ENCODE measurements at places on chromosomes 7 and 10.

GRCh38 chr7:112361154-112361553 lies 89.1 kb upstream of the IFRD1 start:
- DNase-seq: no peak

GRCh38 chr7:37709631-37710509 lies 26.3 kb downstream of the GPR141 start:
- no peak for DNase-seq

GRCh38 chr10:32882076-32882475 lies 76.0 kb downstream of the ITGB1 start:
- DNase-seq: no peak

DNA sequence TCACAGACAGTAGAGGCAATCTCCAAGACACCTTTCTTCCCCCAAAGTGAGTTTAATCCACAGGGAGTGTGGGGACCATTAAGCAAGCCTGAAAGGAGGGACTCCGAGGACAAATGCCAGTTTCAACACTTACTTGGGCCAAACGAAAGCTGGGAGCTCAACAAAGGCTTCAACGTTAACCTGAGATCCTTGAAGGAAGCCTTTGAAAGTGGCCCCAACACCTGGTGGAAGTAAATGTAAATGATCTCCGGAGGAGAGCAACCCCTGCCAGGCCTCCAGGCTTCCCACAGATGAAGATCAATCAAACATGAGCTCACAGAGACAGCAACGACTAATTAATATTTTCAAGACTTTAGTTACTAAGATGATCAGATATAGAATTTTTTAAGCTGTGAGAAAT lies 103.8 kb downstream of the PIP4K2A start:
- no peak for DNase-seq

- no peak for DNase-seq
Measured at GRCh38 chr7:70053421-70053820, 455.1 kb downstream of the AUTS2 start.

DNA sequence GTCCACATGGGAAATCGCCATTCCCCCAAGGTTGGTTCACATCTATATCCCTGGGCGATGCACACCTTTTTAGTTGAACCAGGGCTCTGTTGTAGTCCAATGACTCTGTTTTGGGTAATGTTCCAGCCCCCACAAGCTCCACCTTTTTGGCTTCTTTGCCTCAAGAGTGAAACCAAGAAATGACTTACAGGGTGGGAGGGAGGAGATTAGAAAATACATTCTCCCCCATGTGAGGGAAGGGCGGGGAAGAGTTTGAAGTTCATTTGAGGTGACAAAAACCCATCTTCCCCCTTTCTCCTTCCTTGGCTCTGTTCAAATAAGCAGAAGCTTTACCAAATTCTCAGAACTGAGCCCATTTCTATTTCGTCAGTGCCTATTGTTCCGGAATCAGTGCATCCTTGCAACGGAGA lies 82.8 kb downstream of the GATA3 start:
- peak; percentile 54 for DNase-seq

- no peak for DNase-seq
Measured at GRCh38 chr10:20714518-20714917, 182.6 kb downstream of the NEBL start.

DNA sequence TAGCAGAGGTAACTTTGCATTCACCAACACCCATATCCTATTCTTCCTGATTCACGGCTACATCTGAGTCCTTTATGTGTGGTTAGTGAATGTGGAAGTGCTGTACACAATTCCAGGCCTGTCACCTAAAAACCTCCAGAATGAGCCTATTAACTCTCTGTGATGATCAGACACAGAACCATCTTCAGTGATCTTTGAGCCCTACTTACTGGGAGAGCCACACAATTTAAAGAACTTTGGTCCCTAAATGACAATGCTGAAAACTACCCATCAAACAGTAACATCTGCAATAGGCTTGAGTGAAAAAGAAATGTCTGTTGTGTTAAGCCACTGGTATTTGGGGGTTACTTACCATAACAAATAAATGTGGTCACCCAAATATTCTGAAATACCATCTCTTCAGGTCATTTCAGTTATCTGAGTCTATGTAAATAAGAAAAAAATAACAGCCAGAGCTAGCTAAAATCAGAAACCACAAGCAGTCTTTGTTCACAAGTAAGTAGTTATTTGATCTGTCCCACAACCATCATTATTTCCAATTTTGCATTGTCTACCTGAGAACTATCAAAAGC lies 145.7 kb downstream of the HGF start:
- no peak for DNase-seq

- DNase-seq: no peak
Measured at GRCh38 chr10:86450806-86451603, 70.6 kb downstream of the WAPL start.

GRCh38 chr10:58435297-58435985 lies 50.2 kb downstream of the TFAM start:
- DNase-seq: no peak

DNA sequence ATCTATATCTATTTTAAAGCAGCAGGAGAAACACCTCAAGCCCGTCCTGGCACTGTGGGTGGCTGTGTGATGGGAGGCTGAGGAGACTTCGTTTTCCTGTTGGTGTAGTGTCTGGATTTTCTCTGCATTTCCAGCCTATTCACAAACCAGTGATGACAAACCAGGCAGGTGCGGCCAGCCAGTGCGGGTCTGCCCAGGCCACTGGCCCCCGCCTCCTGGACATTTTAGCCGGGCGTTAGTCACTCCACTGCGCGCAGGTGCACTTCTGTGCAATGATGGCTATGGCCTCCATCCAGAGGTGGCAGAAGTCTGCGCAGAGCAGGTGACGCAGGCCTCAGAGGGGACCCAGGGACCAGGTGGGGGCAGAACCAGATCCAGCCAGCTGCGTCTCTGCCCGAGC lies 64.9 kb upstream of the PITRM1 start:
- no peak for DNase-seq

DNA sequence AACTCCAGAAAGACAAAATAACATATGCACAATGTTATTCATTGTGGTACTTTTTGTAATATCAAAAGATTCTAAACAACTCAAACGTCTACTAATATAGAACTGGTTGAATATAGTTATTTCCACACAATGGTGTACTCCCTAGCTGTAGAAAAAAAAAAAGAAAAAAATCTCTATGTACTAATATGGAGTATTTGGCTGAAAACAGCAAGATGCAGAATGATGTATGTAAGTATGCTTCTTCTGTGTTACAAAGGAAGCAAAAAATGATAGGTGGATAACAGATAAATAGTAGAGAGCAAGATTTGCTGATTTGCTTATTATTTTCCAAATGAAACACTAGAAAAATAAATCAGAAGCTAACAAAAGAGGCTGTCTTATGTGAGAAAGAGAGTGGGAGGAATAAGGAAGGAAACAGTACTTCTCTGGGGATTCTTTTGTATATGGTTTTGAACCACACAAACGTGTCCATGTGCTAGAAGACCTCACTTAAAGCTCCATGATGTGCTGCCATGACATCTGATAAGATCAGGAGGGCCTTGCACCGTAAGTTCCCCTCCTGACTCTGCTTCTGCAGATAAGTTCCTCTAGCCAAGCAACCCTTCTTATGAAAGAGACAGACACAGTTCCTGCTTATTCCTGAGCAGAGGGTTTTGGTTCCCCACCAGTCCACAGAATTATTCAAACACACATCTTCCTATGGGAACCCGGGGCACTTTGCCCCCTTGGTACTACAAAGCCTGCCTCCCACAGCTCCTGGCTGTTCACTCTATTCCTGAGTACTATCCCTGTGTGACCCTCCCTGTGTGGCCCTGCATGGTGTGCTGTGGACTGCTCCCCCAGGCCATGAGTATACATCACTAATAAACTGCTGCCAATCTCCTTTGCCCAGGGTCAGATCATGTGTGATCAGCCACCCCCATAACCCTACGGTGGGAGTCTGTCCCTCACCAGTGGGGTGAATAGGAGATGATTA lies 159.1 kb downstream of the CCDC71L start:
- DNase-seq: no peak

DNA sequence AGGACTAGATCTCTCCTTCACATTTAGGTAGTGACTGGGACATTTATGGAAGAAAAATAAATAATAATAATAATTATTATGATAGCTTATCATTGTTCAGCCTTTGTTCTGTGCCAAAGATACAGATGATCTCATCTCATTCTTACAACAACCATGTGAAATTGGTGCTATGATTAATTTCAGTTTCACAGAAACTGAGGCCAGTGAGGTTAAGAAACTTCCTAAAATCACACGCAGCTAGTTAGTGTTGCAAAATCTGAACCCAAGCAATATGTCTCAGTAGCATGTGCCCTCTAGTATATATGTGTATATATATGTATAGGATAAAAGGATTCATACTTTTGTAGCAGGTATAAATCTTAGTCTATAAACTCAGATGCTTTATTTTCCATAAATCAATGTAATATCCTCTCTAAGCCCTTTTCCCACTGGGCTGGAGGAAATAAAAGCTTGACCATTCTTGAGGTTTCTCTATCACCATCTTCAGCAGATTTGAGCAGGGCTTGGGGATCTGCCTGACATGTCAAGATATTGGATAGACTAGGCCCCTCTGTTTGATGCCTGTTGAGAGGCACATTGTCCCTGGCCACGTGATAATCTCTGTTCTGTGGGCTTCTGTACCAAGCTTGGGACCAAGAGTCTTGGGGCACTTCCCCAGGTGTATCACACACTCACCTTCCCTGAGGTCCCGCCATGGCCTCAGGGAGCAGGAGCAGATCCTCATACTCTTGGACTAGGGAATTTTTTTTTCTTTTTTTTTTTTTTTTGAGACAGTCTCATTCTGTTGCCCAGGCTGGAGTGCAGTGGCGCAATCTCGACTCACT lies 172.6 kb upstream of the NRP1 start:
- no peak for DNase-seq

- DNase-seq: no peak
Measured at GRCh38 chr7:20033621-20034400, 183.4 kb downstream of the MACC1 start.

GRCh38 chr7:71430246-71430645 lies 298.3 kb downstream of the GALNT17 start:
- no peak for DNase-seq

- peak; percentile 15 for DNase-seq
Measured at GRCh38 chr10:29386342-29386999, 97.6 kb downstream of the LYZL1 start.

- DNase-seq: no peak
Measured at GRCh38 chr10:120979435-120980278, 128.5 kb downstream of the WDR11 start.

- no peak for DNase-seq
Measured at GRCh38 chr10:24989867-24990266, 26.1 kb downstream of the ENKUR start.

DNA sequence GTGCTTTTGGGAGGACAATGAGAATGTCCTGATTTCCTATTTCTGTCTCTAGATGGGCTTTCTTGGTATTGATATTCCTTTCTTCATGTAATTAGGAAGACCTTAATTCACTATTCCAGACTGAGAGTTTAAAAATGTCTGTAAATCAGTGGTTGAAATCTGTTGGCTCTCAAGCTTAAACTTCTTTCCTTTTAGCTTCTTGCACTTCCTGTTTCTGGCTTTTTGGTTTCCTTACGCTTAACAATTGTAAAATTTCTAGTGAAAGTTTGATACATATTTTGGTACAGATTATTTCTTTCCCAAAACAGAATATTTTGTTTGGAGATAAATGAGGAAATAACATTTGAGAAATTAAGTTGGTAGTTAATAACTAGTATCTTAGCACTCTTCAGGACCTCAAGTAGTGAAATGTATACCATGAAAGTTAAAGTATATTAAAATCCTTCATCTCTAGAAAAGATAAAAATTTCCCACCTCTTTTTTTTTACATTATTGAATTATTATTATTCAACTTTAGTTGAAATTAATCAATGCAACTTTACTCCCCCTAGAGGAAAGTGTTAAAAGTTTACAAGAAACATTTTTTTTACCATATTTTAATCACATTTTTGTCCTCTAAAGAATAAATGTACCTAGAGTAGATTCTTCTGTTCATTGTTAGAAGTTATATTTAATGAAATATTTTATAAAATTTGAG lies 137.2 kb downstream of the PHTF2 start:
- DNase-seq: no peak

DNA sequence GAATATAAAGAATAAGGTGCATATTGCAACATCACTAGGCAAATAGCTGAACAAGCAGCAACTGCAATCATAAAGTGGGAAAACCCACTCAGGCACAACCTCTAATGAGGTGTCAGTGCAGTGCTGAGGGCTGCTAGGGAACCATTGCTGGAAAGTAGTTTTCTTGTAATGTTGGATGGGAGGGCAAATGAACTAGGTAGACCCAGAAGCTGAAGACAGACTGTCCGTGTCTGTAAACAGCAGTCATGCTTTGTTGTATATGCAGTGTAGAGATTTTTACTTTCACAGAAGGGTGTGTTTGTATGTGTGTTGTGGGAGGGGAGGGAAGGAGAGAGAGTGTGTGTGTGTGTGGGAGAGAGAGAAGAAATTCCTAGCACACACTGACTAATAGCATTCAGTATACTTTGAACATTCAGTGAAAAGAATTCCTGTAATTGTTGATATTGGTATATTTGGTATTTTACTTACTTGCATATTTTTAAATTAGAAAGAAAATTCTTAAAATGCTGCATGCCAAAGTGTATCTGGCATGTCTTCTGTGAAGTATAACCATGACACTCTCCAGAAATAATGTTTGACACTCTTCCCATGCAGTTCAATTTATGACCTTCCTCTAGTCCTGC lies 28.8 kb downstream of the ITGB8 start:
- DNase-seq: no peak

DNA sequence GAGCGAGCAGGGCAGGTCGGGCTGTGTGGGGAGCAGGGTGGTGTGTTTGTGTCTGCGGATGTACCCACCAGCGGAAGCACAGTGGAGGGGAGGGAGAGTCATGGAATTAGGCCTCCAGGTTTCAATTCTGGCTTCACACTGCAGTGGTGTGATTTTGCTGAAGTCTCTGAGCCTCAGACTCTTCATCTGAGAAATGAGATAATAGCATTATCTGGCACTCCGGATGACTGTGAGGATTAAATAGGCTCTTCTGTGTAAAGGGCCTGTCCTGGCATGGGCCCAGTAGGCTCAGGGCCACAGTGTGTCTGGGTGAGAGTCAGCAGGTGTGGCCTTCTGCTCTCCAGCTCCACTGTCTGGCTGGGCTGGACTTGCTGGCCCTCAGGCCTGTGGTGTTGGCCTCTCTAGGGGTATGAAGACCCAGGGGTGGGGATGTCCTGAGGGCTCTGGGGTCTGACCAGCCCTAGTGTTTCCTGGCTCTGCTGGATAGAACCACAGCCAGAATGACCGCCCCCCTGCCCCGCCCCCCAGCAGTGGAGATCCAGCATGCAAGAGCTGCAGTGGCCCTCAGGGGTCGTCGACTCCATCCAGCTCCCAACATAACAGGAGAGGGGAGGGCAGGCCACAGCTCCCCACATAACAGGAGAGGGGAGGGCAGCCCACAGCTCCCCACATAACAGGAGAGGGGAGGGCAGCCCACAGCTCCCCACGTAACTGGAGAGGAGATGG lies 178.6 kb downstream of the RPS24 start:
- no peak for DNase-seq

Data from central memory CD4-positive, alpha-beta T cell (primary cell).